ENCODE measurements at places on chromosomes 12 and 14.

DNA sequence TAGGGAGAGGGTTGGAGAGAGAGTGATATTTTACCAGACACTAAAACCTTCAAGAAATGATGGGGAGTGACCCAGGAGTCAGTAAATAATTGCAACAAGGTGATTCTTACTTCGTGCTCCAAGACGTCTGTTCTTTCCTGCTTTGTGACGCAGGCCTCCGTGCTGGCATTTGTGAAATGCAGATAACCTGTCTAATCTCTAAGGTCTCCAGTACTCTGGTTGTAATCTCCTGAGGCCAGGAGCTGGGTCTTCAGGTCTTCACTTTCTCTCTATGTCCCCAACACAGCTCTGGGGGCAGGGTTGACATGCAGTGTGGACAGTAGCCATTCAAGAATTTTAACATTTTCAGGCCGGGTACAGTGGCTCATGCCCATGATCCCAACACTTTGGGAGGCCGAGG is 53.1 kb downstream of the CD9 start:
- DNase-seq, result no peak

- no peak for DNase-seq
Observed at GRCh38 chr12:93896427-93896826, 219.3 kb downstream of the CRADD start.

DNA sequence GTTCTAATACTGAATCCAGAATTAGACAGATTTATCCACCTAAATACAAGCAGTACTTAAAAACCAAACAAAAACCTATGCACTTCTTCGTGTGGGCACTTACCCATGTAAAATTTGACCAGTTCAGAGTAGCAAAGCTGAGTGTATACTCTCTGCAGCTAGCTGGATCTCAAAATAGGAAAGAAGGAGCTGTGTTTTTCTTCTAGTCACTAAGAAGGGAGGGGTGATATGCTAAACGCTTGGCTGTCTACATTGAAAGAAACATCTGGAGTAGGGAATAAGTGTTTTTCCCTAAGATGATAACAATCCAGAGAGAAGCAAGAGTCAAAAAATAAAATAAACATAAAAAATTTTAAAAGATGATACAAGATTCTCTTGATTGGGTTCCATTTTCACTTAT is 20.0 kb downstream of the RBMS2 start:
- no peak for DNase-seq

DNA sequence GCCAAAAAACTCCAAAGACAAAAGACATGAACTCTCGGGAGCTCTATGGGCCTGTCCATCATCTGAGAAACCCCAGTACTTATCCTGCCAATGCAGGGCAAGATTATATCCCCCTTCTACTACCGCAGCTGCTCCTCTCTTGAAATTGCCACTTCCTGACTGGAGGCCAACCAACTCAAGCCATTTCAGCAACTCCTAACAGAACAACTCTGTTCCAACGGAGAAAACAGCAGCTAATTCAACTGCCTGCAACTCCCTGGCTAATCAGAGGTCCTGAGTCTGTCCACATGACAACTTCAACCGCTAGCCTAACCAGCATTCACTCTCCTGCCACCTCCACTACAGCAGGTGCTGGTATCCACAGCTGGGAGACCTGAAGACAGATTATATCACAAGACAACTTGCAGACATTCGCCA is 24.1 kb downstream of the CEP83 start:
- DNase-seq, result no peak

GRCh38 chr14:63598807-63599206 is 42.9 kb downstream of the WDR89 start:
- no peak for DNase-seq

- DNase-seq, result no peak
Observed at GRCh38 chr12:20096430-20096829, 271.9 kb upstream of the PDE3A start.

GRCh38 chr14:38873941-38874612 is 229.0 kb downstream of the SEC23A start:
- DNase-seq, result no peak

DNA sequence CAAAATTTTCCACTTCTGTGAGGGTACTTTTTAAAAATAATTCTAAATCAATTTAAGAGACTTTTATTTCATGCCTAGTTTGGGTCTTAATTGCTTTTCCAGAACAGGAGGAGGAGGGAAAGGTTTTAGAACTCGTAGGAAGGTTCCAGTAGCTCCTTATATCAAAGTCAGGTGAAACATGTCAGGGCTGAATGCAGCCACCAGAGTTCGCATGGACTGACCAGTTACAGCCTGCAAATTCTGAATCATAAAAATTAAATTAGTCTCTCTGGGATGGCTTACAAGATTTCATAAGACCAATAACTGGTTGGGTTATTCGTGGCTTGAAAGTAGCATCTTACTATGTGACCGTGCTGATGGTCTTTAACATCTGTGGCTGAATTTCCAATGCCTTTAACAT is 397 bp downstream of the BDKRB1 start:
- peak; percentile 89 for DNase-seq

- no peak for DNase-seq
Observed at GRCh38 chr12:122354958-122355641, 67.4 kb downstream of the CLIP1 start.

- no peak for DNase-seq
Observed at GRCh38 chr12:4908684-4909409, 858 bp upstream of the KCNA1 start.

DNA sequence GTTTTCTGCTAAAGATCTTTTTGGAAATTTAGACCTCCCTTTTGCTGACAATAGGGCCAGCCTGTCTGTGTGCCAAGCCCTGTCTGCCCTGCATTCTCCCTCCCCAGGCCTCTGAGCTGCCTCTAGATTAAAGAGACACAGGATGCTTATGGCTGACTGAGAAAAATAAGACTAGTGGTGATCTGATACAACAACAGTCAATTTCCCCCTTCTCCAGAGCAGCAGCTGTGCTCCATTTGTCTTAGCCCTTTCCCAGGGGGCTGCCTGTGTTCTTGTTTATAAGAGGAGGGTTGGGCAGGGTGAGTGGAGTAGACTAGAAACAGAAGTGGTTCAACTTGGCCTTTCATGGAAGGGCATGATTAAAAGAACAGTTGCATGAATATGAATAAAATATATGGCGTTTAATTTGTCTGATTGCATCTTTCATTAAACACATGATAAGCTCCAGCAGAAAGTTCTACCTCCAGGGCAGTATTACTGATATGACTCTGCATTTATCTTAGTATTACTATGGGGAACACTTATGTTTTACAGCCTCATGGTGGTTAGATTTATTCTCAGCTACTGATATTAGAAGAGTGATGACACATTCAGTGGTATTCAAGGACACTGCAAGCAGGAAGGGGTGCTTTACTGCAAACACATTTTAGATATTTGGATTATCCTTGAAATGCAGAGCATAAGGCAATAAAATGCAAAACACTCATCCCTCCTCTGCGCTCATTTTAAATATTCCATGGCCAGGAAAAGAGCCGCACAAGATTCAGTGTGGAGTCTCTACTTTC is 150.2 kb upstream of the CLEC14A start:
- DNase-seq, result no peak

DNA sequence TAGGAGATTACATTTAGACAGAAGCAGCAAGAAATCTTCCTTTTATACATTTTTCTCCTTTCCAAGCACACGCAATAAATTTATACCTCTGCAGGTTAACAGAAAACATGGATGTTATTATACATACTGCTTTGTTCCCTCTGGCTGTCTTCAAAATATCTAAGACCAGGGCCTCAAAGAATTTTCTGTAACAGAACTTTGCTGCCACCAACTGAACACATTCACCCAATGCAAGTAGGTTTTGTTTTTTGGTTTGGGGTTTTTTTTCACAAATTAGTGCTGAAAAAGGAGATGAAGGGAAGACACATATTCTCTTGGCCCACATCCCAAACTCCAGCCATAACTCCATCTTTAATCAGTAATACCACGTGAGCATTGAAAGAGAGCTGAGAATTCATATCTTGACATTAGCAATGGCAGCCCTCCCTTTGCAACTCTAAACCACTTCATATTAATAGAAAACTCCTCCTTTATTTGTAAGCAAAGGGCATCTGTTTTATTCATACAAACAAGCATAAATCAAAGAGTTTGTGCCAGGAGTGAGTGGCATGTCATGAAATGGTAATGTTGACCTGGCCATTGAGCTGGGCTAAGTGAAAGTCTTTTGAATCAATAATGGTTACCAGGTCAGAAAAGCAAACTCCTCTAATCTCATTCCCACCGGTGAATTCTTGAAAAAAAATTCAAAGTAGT is 150.8 kb upstream of the FSCB start:
- DNase-seq, result peak; percentile 5

- no peak for DNase-seq
Observed at GRCh38 chr12:56716458-56716857, 8.6 kb downstream of the NACA start.

DNA sequence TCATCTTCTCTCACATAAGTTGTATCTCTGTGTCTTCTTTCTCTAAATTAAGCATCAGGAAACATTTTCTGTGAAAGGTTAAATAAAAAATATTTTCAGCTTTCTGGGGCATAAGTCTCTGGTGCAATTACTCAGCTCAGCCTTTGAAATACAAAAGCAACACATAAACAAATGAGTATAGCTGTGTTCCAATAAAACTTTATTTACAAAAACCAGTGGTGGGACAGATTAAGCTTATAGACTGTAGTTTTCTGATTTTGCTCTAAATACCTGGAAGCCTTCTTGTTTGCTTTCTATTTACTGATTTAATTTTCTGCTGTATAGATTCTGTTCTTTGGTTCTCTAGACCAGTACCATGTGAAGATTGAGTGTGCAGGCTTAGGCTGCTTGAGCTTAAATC is 655.1 kb downstream of the VRK1 start:
- no peak for DNase-seq

Data from epithelial cell of esophagus (primary cell).